NCI-H345 (cell line): ENCODE measurements at places on chromosomes 7 and 10.

DNA sequence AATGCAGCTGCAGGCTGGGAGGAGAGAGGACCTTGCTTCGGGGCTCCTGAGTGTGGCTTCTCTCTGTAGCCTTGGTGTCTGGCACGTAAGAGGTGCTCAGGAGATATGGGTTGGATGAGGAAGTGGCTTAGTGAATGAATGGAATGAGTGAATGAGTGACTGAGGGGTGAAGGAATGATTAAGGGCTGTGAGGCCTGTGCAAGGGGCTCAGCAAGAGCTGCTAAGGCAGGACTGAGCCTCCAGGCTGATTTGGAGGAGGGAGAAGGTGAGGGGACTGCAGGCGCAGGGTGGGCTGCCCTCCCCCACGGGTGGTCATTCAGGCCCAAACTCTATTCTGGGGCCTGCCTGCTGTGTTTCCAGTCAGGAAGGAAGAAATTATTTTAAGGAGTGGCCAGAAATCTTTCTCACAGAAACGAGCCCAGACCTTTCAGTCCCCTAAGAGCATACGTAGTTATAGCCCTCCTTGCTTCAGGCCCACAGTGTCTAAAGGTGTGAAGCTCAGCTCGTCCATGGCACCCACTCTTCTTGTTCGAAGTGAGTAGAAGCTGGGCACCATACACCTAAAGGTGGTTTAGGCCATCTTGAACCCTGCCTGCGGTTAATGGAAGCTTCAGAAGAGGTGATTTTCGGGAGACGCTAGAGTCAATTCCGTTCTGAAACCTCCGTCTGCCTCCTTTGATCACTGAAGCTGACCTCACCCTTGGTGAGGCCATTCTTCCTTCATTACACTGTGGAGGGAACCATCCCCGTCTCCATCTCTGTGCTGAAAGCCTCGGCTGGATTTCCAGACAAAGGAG, 49.5 kb upstream of the SAMD8 start:
- DNase-seq = no peak

GRCh38 chr7:110943701-110944345, 147.1 kb upstream of the LRRN3 start:
- no peak for DNase-seq

DNA sequence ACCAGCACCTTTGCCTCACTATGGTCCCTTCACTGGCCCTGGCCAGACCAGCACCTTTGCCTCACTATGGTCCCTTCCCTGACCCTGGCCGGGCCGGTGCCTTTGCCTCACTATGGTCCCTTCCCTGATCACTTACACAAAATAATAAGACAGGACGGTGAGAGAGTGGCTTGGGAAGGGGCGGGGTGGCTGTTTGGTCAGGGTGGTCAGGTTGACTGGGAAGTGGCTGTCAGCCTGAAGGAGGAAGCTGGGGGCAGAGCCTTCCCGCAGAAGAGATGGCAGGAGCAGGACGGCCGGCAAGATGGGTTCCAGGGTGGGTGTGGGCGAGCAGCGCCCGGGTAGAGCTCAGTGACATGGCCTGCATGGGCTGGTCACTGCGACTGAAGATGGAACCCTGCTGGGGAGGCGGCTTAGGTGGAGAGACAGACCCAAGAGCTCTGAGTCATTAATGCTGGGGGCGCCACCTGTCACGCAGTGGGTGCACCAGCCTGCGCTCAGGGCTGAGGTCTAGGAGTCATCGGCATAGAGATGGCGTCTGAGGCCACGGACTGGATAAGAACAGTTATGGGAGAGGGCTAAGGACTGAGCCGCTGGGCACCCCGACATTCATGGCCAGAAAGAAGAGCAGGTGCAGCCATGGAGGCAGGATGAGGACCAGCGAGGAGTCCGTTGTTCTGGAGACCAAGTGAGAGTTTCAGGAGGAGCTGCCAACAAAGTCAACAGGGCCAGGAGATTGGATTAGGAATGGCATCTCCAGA, 91.8 kb downstream of the CHST15 start:
- no peak for DNase-seq

DNA sequence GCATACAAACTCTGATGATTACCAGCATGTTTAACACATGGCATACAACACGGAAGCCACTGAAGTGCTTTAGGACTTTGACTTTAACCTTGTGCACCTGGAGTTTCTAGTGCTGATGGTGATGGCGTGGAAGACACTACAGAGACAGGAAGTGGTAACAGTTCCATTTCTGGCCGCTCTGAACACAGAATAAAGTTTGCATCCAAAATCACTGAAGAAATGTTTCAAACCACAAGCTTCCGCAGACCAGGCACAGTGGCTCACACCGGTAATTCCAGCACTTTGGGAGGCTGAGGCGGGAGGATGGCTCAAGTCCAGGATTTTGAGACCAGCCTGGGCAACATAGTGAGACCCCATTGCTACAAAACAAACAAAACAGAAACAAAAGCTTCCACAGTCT, 40.3 kb upstream of the TNPO3 start:
- DNase-seq = no peak

DNA sequence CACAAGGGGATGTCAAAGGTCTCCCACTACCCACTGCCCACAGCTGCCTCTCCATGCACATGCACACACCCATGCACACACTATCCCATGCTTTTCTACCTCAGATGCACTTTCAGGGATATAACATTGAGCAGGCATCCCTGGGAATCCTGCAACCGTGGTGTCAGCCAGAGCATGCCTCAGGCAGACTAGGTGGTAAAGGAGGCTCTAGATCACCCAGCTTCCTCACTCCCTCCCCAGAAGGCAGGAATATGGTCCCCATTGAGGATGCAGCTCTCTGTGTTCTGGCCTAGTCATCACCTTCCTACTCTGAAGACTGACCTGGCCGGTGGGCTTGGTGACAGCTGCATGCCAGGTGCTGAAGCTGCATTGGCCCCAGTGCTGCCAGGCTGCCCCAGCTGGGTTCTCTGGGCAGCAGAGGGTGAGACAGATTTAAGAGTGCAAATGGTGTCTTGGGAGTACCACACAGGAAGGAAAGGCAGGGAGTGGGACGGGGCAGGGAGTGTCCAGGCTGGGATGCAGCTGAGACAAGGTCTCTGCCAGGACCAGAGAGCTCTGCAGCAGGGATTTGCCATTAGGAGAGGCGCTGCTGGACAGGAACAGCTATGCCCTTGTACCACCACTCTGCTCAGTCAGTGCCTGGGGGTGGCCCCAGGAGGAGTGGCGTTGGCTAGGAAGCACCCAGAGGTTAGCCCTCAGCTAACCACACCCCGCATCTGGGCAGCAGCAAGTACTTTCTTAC, 53.4 kb upstream of the GDF10 start:
- no peak for DNase-seq

DNA sequence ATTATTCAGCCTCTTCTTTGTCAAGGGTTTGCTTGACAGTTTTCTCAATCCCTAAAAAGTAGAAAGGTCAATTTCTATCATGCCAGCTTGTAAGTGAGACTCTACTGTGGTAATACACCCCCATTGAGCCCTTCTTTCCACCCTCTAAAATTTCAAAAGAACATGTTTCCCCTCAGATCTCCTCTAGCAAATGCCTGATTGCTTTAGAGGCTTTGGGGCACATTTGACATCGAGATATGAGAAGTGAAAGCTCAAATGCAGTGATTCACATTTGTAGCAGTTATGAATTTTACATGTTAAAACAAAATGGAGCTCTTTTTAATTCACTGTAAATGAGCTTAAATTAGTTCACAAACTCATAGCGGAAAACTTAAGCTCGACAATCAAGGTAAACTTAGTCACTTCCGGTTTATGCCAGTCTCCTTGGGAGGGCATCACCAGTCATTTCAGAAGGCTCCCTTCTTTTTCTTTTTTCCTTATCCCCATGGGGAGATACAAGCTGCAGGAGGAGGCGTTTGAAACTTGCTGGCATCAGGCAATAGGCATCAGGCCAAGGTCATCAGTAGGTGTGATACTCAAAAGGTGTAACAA, 55.3 kb upstream of the ADO start:
- no peak for DNase-seq

- DNase-seq = no peak
Observed at GRCh38 chr7:28061824-28062196, 118.8 kb downstream of the JAZF1 start.

GRCh38 chr7:49773218-49773935, at the start of gene VWC2:
Gene VWC2, plus strand, starts transcription at chr7:49773638. Its CDS starts 1,798 bp downstream, at chr7:49775436.
- DNase-seq = peak; percentile 44

- no peak for DNase-seq
Observed at GRCh38 chr7:36315309-36315944, 74.2 kb upstream of the ANLN start.

DNA sequence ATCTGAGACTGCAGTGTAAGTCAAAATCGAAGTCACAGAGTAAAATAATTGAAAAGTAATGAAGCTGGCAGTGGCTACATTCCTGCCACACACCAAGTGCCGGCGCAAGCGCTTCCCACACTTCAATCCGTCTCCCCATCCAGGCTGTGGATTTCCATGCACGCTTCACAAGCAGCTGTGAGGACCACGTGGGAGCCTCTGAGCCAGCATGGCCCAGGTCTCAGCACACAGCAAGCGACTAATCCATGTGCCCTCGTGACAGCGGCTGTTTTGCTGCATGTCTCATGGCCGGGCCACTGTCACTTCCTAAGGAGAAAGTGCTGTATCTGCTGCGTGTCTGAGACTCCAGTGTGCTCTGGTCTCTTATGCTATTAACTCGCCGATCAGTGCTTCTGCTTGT, 566.9 kb downstream of the DNAJB6 start:
- no peak for DNase-seq

- no peak for DNase-seq
Observed at GRCh38 chr7:139973101-139974050, 89.4 kb downstream of the PARP12 start.

- peak; percentile 49 for DNase-seq
Observed at GRCh38 chr7:122790132-122790531, 87.4 kb upstream of the RNF148 start.

- no peak for DNase-seq
Observed at GRCh38 chr10:5532307-5532605, 7.5 kb downstream of the CALML3 start.

DNA sequence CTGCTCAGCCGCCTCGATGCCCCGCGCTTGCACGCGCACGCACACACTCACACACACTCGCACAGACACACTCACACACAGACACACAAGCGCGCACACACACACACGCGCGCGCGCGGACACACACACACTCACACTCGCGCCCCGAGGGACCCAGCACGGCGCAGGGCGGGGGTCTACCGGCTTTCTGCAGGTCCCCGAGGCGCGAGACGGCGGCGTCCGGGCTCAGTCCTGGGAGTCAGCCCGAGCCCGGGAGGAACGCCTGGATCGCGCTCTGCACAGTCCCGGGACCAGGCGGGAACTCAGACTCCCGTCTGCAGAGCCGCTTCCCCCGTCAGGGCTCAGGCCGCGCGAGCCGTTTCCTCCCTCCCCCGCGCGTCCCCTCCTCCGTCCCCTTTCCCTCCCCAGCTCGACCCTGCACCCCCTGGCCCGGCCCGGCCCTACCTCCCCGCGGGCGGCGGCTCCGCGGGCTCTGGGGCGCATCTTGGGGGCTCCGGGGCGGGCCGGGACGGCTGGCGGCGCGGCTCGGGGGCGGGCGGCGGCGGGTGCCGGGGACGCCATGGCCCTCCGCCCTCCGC, 464 bp downstream of the DENND2A start:
- peak; percentile 37 for DNase-seq

DNA sequence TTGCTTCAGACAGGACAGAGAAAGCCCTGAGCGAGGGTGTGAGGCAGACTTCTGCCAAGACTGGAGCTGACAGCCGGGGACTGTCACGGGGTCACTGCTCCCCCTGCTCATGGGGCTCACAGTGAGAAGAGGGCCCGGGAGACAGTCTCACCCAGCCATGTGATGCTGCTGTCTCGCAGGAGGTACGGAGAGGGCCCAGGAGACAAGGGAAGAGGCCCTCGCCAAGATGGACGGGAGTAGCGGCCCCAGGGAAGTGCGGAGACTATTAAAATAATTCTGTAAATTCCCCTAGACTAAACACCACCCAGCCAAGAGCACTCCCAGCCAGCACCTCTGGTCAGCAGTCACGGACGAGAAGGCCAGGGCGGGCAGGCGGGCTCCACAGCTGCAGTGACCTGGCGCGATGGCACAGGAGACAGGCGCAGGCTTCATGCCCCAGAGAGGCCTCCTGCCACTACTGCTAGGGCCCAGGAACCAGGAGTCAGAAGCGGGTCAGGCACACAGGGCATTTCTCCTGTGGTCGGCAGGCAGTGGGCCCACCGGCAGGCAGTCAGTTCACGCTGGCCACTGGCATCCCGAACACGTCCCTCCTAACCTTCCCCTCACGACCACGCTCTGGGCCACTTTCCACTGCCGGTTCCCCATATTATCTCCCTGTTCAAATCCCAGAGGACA, 24.1 kb downstream of the WDR86 start:
- DNase-seq = no peak

- DNase-seq = no peak
Observed at GRCh38 chr10:99883523-99883922, 101.1 kb downstream of the ABCC2 start.

- no peak for DNase-seq
Observed at GRCh38 chr10:75740541-75740940, 309.1 kb downstream of the LRMDA start.

DNA sequence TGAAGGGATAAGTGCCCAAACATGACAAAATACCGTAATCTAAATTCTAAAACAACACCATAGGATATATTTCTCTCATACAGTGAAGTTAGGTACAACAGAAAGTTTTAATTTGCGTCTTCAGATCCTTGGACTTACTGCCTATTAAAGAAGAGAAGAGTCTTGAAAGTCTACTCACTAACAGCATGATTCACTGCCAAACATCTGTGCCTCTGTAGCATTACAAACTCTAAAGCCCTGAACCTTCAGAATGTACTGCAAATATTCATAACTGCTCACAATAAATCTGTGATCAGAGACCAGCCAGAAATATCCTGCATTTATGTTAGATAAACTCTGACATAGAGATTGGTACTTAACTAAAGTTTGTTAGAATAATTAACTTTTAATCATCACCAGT, 365.3 kb downstream of the PARD3 start:
- no peak for DNase-seq

DNA sequence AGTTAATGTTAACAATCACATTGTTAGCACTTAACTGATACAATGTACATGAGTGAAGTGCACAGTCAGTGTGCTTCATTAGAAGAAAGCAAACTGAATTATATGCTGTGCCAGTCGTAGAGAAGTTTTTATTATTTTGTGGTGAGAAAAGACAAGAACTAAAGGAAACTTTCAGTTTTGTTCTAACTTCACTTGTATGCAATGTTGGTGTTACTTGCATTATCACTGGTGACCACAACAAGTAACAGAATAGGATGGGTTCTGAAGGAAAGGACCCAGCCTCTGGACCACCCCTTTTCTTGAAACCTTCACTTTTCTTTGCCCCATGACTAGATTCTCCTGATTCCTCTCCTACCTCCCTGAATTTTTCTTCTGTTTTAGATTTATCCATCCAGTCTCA, 123.3 kb upstream of the GAD2 start:
- DNase-seq = no peak

DNA sequence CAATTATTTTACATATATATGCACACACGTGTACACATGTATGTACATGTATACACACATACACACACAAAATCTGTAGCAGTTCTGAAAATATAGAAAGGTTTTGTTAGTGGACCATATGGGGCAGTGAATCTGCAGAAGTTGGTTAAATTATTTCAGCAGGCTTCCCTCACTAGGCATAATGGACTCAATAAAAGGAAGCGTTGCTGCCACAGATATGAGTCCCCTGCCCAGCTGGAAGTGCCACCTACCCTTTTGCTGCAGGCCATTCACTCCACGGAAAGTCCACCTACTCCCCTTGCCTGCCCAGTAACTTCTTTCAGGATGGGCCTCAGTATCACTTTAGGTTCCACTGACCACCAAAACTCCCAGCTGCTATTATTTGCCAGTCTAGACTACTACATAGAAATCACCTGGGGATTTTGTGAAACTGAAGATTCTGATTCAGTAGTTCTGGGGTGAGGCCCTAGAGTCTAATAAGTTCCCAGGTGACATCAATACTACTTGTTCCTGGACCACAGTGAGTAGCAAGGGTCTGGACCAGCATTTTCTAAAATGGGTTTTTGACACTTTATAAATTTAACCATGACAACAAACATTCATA, 29.3 kb upstream of the CROT start:
- DNase-seq = no peak
